ENCODE measurements at places on chromosomes 3 and 15.
A peak's percentile ranks its signal among the peaks of the same experiment; 100 is the strongest.

DNA sequence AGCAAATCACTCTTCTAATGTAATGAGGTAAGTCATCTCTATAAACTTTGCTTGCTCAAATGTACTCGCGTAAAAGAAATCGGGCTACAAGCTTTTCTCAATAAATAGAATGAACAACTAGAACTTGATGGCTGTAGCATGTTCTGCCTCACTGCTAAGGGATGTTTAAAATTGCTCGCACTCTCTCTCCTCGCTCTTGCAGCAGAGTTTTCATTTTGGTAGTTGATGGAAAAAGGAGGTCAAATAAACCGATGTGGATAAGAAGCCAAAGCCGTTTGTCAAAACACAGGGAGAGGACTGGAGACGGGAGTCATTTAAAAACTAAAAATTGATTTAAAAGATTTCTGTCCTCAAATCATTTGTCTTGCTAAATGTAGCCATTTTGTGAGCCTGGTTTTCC is 53.3 kb downstream of the ANXA2 start:
- DNase-seq = no peak

- peak; percentile 30 for DNase-seq
Measured at GRCh38 chr15:38843051-38843501, 278.5 kb upstream of the RASGRP1 start.

- no peak for DNase-seq
Measured at GRCh38 chr15:62209322-62209721, 44.2 kb upstream of the C2CD4B start.

- no peak for DNase-seq
Measured at GRCh38 chr3:11878837-11879236, 32.2 kb upstream of the TAMM41 start.
